ENCODE measurements at places on chromosomes 2 and 18.
A peak's percentile ranks its signal among the peaks of the same experiment; 100 is the strongest.

GRCh38 chr2:108969856-108970255 is 19.2 kb downstream of the EDAR start:
- no peak for DNase-seq

DNA sequence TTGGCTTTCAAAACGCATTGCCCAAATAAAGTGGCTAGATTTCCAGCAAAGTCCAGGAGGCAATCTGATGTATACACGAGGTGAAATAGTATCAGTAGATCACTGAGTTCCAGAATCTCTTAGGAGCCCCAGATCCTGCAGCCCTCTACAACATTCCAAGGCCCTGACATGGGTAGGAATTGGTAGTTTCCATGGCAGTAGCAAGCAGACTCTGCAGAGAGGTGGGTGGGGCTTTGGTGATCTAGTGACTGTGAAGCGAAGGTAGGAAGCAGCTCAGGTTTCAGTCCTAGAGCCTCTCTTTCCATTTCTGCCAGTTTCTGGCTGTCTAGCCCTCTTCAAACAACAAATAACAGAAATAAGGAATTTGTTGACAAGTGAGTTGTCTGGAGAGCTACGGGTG is 13.8 kb upstream of the SGPP2 start:
- DNase-seq: peak; percentile 72

DNA sequence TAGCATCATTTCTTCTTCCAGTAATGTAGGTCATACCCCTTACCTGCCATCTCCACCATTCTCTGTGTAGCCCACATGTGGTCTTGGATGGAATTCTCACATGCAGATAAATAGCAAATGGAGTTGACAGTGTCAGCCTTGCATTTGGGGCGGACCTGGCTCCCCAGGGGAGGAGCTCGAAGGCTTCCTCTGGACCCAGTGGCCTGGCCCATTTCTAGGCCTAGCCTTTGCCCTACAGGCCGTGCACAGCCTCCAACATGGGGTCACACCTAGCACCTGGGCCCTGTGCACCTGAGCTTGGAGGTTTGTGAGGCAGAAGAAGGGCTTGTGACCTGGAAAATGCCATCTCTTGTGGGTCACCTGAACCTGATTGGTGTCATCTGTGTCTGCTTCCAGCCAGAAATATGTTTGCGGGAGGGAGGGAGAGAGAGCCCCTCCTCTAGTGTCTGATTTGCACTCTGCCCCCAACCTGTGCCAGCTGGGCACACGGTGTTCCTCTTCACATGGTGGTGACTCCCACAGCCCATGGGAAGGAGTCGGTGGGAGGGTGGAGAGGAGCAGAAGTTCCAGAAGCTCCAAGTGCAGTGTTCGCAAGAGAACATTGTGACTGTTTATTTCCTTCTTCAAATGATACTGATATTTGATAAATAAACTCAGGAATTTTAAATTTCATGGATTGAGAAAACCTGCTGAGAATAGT is 33.0 kb downstream of the ITGB1BP1 start:
- no peak for DNase-seq

- DNase-seq: no peak
These were observed 22.9 kb upstream of the TMEM87B start for GRCh38 chr2:112032224-112032586.

GRCh38 chr2:98910349-98911125 is 25.5 kb downstream of the CRACDL start:
- no peak for DNase-seq

GRCh38 chr2:203379156-203379555 is 51.0 kb downstream of the ABI2 start:
- DNase-seq: no peak

DNA sequence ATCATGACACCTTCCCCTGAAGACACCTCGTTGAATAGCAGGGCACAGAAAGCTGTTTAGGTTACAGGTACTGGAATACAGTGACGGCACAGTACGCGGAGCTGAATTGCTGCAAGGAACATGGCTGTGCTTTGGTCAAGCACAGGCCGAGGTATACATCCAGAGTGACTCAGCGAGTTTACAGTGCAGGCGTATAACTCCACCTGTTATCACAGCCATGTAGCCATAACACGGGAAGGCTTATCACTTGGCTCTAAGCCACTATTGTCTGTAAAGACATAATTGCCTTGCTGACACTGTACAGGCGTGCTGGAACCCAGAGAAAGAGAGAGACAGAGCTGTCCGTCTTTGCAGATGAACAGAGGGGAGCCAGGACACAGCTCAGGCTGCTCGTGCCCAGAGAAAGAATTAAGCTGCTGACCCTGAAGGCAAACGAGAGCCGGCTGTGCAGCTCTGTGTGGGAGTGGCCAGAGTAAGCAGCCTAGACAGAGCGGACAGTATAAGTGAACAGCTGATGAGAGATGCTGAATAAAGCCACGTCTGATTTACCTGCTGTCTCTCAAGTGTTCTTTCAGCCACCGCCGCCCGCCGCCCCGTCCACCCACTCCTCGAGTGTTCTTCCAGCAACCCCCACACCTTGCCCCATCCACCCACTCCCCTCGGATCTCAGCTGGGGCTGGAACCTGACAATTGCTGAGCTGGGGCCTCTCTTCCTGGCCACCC is 87.3 kb upstream of the PPP1CB start:
- no peak for DNase-seq

- DNase-seq: no peak
These were observed 30.1 kb upstream of the PNO1 start for GRCh38 chr2:68127358-68128242.

- no peak for DNase-seq
These were observed 50.4 kb downstream of the CLIP4 start for GRCh38 chr2:29165362-29166241.

DNA sequence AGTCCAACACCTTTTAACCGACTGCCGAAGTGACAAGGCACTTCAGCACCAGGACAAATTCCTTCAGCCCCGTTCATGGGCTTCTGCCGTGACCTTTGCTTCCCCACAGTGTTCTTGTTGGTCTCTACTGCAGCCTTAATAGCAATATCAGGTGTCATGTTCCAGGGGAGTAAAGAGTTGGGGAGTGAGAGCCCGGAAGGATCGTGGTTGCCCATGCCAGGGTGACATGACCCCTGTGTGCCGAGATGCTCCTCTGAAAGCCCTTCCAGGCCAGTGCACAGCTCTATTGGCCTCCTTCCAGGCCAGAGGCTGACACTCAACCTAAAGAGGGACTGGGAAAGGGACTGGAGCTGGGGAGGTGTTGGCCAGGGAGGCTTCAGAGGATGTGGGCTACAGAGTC is 279.2 kb downstream of the CYRIA start:
- DNase-seq: no peak

GRCh38 chr2:49804111-49804510 is 649.8 kb upstream of the FSHR start:
- no peak for DNase-seq

- DNase-seq: no peak
These were observed 12.4 kb downstream of the CNNM4 start for GRCh38 chr2:96772903-96773671.

GRCh38 chr2:110992886-110993285 is 127.8 kb upstream of the BCL2L11 start:
- DNase-seq: no peak

GRCh38 chr2:62586981-62587380 is 81.0 kb upstream of the TMEM17 start:
- DNase-seq: no peak

GRCh38 chr2:98445177-98445682 is 572 bp downstream of the INPP4A start:
- DNase-seq: no peak

DNA sequence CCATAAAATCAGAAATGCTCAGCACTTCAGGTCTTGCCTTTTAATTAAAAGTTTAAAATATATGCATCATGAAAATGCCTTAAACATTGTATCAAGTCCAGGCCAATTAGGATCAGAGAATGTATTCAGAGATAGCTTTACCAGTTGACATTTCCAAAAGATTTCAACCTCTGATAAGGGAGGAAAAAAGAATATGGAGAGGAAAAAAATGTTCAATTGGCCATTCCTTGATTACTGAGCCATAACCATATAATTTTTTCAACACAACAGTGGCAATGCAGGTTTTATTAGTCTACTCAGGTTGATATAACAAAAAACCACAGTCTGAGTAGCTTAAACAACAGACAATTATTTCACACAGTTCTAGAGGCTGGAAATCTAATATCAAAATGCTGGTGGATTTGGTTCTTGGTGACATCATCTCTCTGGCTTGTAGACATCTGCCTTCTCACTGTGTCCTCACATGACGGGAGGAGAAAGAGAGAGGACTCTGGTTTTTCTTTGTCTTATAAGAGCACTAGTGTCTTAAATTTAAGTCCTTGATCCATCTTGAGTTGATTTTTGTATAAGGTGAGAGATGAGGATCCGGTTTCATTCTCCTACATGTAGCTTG is 111.9 kb downstream of the IRS1 start:
- DNase-seq: peak; percentile 60

DNA sequence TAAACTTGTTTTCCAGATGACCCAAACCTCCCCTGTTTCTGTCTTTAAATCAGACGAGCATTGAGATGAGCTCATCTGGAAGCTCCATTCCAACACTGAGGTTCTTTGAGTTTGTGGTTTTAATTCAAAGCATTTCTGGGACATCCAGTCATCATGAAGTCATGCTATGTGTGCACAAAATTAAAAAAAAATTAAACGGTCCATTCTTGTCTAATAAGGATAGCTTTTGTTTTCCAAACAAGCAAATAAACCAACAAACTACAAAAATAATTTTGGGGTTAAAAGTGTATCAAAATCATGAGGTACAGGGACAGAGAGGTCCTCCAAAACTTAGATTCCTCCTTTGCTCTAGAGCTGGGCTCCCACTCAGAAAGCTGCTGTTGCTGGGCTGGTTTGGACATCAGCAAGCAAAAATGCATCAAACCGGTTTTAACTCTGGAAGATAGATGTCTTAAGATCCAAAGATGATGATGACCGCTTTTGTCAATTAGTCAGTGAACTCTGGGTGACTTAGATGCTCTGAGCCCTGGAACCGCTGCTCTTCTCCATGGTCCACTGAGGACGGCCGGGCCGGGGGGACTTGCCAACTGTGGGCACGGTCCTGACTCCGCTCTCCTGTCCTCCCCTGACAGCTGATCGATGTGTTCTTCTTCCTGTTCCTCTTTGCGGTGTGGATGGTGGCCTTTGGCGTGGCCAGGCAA is 65.4 kb downstream of the TRPM8 start:
- no peak for DNase-seq

DNA sequence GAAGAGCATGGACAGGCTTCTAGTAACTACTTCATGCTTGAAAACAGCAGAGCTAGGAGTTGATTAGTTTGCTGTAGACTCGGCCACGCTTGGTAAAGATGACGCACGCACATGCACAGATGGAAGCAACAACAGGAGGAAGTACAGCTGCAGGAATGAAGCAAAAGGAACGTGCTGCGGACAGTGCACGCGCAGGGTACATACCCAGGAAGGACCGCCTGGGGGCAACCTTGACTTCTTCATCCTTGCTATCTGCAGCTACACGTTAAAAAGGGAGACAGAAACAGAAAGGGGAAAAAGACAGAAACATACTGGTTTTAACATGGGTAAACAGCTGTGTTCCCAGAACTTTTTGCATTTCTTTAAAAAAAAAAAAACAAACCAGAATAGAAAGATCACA is 17.7 kb downstream of the SLC66A2 start:
- no peak for DNase-seq

GRCh38 chr2:54789878-54790277 is 66.4 kb downstream of the EML6 start:
- DNase-seq: no peak

DNA sequence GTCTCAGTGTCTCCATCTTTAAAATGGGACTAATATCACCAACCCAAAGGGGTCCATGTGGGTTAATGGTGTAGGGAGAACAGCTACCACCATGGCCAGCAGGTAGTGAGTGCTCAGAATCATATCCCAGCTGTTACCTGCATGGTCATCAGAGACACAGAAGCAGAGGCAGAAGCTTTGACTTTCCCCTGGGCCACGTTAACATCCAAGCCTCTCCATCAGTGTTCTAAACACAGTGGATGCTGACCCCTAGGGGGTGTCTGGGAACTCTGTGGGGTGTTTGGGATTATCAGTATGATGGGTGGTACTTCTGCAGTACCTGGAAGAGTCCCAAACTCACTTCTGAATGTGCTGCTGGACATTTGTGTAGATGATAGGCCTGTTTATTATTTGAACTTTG is 93.6 kb downstream of the GYPC start:
- DNase-seq: no peak

GRCh38 chr18:5395860-5396448 is 100.4 kb upstream of the ZBTB14 start:
- no peak for DNase-seq

DNA sequence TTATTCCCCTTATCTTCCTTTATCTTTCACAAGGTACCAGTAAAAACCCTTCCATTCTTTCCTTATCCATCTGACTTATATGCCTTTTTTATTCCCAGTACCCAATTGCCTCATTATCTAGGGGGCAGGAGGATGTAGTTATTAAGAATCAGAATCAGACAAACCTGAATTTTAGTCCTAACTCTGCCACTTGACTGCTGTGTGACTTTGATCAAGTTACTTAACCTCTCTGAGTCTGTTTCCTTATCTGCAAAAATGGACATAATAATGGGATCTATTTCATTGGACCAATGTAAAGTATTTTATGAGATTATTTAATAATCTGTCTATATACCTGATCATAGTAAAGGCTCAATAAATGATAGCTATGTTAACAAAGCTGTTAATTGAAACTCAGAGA is 59.6 kb upstream of the SIX3 start:
- DNase-seq: no peak

- DNase-seq: no peak
These were observed 161.0 kb upstream of the ZFP36L2 start for GRCh38 chr2:43387092-43388062.

GRCh38 chr2:119449521-119449920 is 17.9 kb downstream of the TMEM37 start:
- peak; percentile 51 for DNase-seq

DNA sequence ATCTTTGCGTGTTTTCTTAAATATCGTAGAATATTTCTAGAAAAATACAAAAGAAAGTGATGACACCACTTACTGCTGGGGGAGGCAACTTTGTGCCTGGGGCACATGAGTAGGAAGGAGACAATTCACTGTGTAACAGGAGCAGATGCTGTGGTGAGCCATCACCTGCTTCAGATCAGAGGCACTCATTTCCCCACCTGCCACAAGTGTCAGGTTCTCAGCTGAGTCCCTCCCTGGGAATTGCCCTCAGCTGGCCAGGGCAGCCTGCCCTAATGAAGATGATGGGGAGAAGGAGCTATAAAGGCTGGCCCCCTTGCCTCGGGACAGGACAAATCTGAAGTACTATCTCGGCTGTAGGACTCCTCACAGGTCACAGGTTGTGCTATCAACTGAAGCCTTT is 322.8 kb downstream of the STK39 start:
- peak; percentile 14 for DNase-seq
